Activated T-helper 2 cell treated with anti-CD3 and anti-CD28 coated beads, Interferon-gamma antibody, Interleukin-2, Interleukin-4, amounts not matched to agents 10 μg/mL and 5 μg/mL and 100 μg/mL, durations not matched to agents 14 hours and 24 hours and 36 hours (primary cell): ENCODE measurements at places on chromosomes 5 and 9. TPM values are rescaled to one million over a fixed set of nuclear protein-coding genes. Genes with fewer than 3 reads are reported as not detected.

GRCh38 chr9:92724528-92725265 is 39.9 kb downstream of the BICD2 start:
- no peak overlapping the region for H3K27ac ChIP-seq
- H3K27me3 ChIP-seq = no peaks in the 10 kb centered on the region
- no peak overlapping the region for H3K4me3 ChIP-seq
- DNase-seq = no peak
- H3K36me3 ChIP-seq = peaks cover 25% of the 10 kb centered on the region

GRCh38 chr9:112020680-112021596 is 124.3 kb downstream of the UGCG start:
- peaks cover 7% of the 10 kb centered on the region for H3K4me1 ChIP-seq
- no peak overlapping the region for H3K27ac ChIP-seq
- peaks cover 27% of the 10 kb centered on the region for H3K27me3 ChIP-seq
- H3K4me3 ChIP-seq = no peak overlapping the region

GRCh38 chr9:4272126-4272525 is 27.7 kb downstream of the GLIS3 start:
- H3K36me3 ChIP-seq = no peaks in the 10 kb centered on the region
- DNase-seq = no peak
- H3K4me3 ChIP-seq = no peak overlapping the region
- H3K27ac ChIP-seq = no peak overlapping the region
- peaks cover 16% of the 10 kb centered on the region for H3K27me3 ChIP-seq
- H3K4me1 ChIP-seq = no peaks in the 10 kb centered on the region

GRCh38 chr9:127012250-127012649 is 97.7 kb downstream of the RALGPS1 start:
- DNase-seq = no peak
- no peak overlapping the region for H3K27ac ChIP-seq
- H3K36me3 ChIP-seq = no peaks in the 10 kb centered on the region
- H3K27me3 ChIP-seq = peaks cover 71% of the 10 kb centered on the region
- peaks cover 3% of the 10 kb centered on the region for H3K4me1 ChIP-seq

- H3K27me3 ChIP-seq = no peaks in the 10 kb centered on the region
- H3K27ac ChIP-seq = no peak overlapping the region
- H3K36me3 ChIP-seq = peaks cover 37% of the 10 kb centered on the region
Measured at GRCh38 chr9:89363921-89364665, 45.8 kb downstream of the SECISBP2 start.

DNA sequence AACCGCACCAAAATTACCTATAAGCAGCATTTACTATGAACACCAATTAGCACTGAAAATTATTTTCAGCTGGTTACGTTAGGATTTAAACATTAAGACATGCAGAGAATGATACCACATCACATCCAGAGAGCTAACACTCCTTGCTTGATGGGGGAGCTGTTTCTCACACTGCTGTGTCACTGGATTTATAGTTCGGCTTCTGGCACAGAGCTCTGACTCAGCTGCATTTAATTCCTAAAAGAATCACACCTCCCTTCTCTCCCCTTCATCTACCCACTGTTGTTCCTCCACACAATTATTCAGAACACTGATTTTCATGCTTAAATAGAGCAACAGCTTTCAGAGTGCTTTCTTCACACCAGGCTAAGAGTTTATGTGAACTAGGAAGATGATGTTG is 82.6 kb upstream of the SV2C start:
- H3K4me1 ChIP-seq = no peaks in the 10 kb centered on the region
- peaks cover 2% of the 10 kb centered on the region for H3K27me3 ChIP-seq
- H3K27ac ChIP-seq = no peak overlapping the region
- H3K36me3 ChIP-seq = no peaks in the 10 kb centered on the region
- no peak overlapping the region for H3K4me3 ChIP-seq

DNA sequence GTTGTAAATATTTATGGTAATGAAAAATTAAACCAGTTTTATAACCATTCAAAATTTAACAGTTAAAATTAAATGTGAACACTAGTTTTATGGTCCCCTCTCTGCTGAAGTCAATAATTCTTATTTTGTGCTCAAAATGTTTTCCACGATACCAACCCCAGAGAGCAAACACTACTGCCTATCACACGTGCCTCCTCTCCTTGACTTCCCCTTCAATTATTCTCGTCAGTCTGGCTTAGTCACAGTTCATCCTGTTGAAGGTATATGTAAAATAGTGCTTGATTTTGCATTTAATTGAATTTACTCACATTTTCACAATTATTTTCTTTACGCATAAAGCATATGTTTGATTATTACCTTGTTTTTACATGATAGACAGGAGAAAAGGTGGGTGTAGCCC is 148.8 kb downstream of the CCDC192 start:
- H3K27ac ChIP-seq = no peak overlapping the region
- no peaks in the 10 kb centered on the region for H3K36me3 ChIP-seq
- peaks cover 3% of the 10 kb centered on the region for H3K27me3 ChIP-seq
- peaks cover 9% of the 10 kb centered on the region for H3K4me1 ChIP-seq
- no peak overlapping the region for H3K4me3 ChIP-seq

DNA sequence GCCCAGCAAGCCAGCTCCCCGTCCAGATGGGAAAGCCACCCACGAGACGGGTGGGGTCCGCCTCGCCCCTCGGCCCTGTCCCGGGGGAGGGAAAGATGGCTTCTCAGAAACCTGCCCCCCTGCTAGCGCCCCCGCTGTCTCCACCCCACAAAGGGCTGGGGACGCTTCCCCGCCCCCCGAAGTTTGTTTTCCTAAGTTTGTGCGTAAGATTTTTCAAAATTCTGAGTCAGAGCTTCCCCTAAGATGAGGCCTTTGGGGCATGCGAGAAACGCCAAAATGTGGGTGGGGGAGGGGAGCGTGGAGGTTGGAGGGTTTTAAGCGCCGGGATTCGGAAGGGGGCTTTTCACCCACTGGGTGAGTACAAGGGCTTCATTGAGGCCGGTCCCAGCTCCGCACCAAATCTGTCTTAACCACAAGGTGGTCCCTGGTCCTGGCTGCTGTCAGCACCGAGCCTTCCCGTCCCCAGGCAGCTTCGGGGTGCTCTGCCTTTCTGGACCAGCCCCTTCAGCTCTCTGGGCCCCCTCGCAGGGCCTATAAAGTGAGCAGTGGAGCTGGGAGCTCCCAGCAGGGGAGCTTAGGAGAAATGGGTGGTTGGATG is 32.3 kb downstream of the PRRX2 start:
- peak overlapping the region; percentile 68 for H3K27ac ChIP-seq
- DNase-seq = no peak
- no peaks in the 10 kb centered on the region for H3K36me3 ChIP-seq
- peaks cover 3% of the 10 kb centered on the region for H3K4me1 ChIP-seq
- peak overlapping the region; percentile 63 for H3K4me3 ChIP-seq
- H3K27me3 ChIP-seq = peaks cover 21% of the 10 kb centered on the region

DNA sequence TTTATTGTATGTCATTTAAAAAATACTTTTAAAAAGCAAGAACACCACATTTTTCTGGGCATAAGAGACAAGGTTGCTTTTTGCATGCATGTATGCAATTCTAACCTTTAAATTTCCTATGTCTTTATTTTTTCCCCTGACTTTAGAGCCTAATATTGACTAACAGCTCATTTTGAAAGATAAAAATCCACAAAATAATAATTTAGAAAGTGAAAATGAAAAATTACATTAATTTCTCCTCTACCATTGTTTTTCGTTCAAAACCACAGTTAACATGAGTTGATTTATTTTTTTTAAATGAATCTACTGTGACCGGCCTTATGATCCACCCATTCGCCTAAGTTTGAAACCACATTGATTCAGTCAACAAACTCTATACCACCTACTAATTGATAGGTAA is 137.5 kb upstream of the CDKN2B start:
- peaks cover 31% of the 10 kb centered on the region for H3K4me1 ChIP-seq
- no peak overlapping the region for H3K4me3 ChIP-seq
- no peak overlapping the region for H3K27ac ChIP-seq
- DNase-seq = no peak

IL11RA gene
- 27.4 and 33.8 TPM in 2 replicates for total RNA-seq

PKD2L2 gene
- not detected in 2 replicates for total RNA-seq

SOWAHA gene
- 0.28 and 0.32 TPM in 2 replicates for total RNA-seq

ZER1 gene
- total RNA-seq = 18.6 and 18.7 TPM in 2 replicates

DBH gene
- not detected in 2 replicates for total RNA-seq

APBA1 gene
- total RNA-seq = 0.98 and 0.99 TPM in 2 replicates

INSL4 gene
- total RNA-seq = not detected in 2 replicates

CCDC171 gene
- 1.8 and 2.0 TPM in 2 replicates for total RNA-seq
